Hair follicular keratinocyte (primary cell): ENCODE measurements at places on chromosomes 7 and 10. TPM values are rescaled to one million over a fixed set of nuclear protein-coding genes. Genes with fewer than 3 reads are reported as not detected.

MYL10 gene
- not detected in 2 replicates for total RNA-seq

LMTK2 gene
- total RNA-seq, result 7.6 and 9.0 TPM in 2 replicates

BTBD16 gene
- total RNA-seq, result 0.15 and 0.47 TPM in 2 replicates

FKBP14 gene
- 15.9 and 16.9 TPM in 2 replicates for total RNA-seq

TFR2 gene
- total RNA-seq, result 0.11 and 0.39 TPM in 2 replicates

EFCAB10 gene
- 0.38 and 2.0 TPM in 2 replicates for total RNA-seq

DMTF1 gene
- total RNA-seq, result 18.5 and 25.4 TPM in 2 replicates
